ENCODE measurements at places on chromosomes 7 and 10.

- no peak for DNase-seq
Measured at GRCh38 chr7:13963925-13964324, 25.5 kb downstream of the ETV1 start.

DNA sequence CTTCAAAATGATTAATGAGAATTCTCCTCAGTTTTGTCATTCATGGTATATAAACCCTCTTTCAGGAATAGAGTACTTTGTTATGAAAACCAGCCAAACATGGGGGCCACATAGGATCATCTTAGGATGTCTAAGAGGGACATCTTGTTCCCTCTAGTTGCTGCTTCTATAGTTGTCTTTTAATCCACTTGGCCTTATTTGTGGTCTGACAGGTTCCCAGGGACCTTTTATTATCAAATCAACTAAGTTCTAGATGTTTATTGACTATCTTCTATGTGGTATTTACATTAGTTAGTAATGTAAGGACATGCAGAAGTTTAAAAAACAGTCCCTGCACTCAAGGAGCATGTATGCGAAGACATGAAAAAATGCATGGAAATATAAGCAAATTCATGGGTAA lies 1.6 kb upstream of the ZC3HAV1 start:
- no peak for DNase-seq

DNA sequence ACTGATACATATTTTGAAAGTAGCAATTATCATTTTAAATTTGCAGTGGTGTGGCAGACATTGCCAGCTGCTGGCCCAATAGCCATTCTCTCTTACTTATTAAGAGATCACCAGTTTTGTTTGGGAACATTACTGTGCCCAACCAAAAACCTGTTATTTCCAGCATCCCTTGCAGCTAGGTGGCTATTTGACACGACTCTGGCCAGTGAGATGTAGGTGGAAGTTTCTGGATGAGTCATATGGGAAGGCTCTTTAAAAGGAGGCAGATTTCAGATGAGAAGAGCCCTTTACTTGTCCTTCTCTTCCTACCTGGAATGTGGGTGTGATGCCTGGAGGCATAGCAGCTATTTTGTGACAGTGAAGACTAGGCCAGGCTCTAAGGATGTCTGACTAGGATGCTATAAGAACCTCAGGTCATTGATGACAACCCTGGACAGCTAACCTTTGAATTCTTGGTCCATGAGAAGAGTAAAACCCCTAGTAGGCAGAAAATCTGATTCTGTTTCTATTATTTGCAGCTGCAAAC lies 77.9 kb downstream of the CARD11 start:
- no peak for DNase-seq

DNA sequence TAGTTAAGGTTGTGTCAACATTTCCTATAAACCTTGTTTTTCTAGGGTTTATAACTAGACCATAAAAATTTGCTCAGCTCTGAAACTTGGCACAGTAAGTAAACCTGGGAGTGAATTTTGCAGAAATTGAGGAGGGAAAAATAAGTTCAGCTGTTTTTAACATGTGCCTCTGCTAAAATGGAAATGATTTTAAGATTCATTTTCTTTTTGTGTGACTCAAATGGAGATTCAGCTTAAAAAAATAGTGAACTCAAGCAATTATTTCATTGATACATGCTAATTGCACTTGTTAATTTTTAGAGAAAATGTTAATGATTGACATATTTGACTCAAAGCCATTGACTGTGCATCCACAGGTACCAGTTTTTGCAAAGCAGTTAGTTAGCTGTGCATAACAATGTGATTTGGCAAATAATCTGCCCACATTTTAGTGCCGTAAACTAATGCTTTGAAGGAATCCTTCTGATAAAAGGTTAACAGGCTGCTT lies 68.5 kb upstream of the ZNF438 start:
- DNase-seq, result no peak

GRCh38 chr7:130419658-130420057 lies 21.2 kb downstream of the CEP41 start:
- DNase-seq, result no peak

DNA sequence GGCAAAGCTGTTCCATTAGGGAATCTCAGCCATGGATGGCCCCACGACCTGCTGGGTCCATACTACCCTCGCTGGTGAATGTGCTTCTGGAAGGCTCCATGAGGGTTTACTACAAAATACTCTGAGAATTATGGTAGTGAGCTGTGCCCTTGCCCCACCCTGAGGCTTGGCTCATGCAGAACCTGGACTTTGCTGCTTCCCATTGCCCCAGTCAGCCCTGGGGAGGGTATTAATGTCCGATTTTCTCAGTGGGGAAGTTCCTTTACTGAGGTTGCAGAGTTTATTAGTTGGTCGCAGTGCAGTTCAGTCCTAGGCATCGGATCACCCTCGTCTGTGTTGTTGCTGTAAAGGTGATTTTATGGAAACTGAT lies 310.1 kb downstream of the WDR37 start:
- DNase-seq, result no peak

- no peak for DNase-seq
Measured at GRCh38 chr10:96252730-96253129, 18.6 kb downstream of the BLNK start.

DNA sequence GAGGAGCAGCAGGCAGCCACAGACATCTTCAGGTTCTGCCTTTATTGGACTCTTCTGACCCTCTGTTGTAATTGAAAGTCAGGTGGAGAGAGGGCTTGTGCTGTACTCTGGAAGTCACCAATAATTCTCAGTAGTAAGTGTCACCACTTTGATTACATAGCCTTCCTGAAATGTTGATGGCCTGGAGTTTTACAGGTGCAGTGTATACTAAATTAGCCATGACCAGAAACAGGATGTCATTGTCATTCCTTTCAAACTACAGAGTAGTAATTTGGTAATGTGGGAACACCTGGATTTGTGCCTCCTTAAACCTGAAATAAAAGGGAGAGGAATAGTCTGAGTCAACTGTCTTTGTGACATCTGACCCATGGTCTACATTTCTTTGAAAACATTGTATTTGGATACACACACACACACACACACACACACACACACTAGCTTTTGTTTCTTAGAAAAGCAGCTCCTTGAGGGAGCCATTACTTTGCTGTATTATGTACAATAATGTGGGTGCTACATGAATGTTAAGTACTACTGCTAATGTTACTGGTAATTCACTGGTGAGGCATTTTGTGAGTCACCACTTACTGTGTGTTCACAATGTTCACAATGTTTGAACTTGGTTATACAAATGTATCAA lies 19.6 kb downstream of the ARL4A start:
- DNase-seq, result no peak

DNA sequence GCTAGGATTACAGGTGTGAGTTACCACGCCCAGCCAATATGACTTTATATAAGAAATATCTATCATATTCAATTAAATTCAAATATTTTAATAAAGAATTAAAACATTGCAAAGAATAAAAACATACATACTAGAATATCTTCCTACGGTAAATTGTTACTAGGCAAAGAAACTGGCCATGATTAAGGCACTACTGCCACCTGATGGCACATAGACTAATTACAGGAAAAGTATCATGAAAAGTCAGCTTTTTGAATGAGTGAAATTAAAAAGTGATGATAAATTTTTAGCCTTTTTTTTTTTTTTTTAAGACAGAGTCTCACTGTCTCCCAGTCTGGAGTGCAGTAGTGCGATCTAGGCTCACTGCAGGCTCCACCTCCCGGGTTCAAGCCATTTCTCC lies 30.9 kb downstream of the MRPS33 start:
- no peak for DNase-seq

DNA sequence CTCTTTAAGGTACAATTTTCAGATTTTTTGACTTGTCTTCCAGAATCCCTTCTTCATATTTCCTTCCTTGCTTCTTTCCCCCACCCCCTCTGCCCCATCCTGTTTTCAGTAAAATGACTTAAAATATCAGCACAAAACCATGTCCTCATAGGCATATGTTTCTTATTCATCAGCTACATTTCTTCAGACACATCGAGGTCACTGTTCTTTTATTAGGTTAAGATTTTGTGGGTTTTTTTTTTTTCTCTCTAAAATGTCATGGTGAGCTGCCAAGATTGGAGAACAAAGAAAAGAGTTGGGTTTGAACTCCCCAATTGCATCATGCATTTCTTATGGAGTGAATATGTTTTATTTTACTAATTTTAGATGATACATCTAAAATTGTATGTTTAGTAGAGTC lies 35.8 kb downstream of the LAMB4 start:
- no peak for DNase-seq

DNA sequence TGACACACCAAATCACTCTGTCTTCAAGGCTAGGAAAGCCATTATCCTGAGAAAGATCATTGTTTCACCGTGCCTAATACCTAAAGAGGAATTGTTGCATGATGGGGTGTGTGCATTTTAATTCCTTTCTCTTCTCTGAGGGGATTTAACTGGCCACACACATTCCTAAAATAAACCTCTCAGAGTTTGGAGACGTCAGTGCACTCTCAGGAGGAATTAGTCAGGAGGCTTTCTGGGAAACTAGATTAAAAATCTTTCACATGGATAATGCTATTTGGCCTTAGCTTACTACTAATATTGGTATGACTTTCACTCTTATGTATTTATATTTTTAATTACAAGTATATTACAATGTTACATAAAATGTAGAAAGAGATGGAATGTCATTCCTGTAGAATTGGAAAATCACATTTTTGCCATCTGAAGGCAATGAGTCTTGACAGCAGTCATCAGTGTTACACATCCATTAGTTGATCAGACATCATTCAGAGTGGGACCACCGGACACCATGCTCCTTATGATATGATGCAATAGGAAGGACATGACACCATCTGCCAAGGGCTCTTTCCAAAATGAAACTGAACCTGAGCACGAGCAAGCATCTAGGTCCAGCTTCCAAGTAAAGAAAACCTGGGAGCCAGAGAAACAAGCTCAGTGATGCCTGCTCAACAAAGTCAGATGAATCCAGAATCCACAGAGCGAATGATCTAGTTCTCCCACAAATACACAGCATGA lies 43.1 kb upstream of the TMEM273 start:
- DNase-seq, result no peak

DNA sequence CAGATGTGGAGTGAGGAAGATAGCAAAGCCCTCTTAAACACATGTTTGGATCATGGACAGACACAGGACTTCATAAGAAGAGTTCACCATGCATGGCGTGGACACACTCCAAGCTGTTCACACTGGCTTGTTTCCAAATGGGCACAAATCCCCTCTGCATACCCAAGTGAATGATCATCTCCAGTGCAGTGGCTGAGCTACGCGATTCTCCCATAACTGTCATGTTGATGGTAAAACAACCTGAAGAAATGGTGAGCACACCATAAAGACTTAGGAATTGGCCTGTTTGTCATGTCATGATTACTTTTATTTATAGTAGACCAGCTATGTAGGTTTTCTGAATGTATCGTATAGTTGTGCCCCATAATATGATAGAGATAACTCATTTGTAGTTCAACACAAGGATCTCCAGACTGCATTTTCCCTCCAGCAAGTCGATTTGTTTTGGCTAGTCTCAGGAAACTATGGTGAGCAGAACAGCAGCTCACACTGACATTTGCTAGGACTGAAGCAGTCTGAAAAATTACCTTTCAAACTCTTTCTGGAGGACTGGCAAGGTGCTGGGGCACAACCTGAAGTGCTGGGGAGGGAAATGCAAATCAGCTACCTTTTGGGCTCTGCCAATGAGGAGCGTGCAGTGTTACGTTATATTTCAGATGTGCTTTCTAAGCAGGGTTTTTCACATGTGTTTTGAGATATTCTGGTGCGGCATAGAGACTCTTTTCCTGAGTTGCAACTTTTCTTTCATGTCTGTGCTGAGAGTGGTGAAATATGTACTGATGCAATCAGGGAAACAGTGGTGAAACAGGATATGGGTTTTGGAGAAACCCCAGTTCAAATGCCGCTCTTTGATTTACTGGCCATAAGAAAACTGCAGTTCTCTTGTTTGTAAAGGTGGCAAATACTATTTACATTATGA lies 629.6 kb upstream of the DPP6 start:
- no peak for DNase-seq

All from CD4-positive, alpha-beta T cell treated with Interleukin-1 beta for 1 hour (primary cell).